ENCODE measurements at places on chromosomes 13 and 19. TPM values are rescaled to one million over a fixed set of nuclear protein-coding genes. Genes with fewer than 3 reads are reported as not detected.

ZNF829 gene
- 3.3 TPM for total RNA-seq

LGALS16 gene
- total RNA-seq, result not detected

CEACAM7 gene
- not detected for total RNA-seq

MADCAM1 gene
- not detected for total RNA-seq

TTC9B gene
- not detected for total RNA-seq
